Stimulated activated naive CD4-positive, alpha-beta T cell (primary cell): ENCODE measurements at places on chromosomes 16 and 17.

- DNase-seq: no peak
Measured at GRCh38 chr17:9132944-9133610, 111.8 kb downstream of the NTN1 start.

DNA sequence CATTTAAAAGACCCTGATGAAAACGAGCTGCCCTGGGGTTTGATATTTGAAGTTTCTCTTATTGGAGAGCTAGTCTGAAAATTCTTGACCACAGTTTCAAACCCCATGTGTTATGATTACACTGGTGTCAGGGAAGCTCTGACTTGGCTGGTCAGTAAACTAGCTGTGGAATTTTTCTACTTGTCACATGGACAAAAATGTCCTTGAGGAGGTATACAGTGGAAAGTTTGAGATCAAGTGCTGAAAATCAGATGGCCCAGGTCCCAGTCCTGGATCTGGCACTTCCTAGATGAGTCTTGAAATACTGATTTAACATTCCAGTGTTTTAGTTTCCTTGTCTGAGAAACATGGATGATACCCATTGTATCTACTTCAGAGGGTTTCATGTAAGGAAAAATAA is 30.7 kb upstream of the SOX9 start:
- DNase-seq: no peak

GRCh38 chr16:35713762-35714650 is 2254.6 kb downstream of the TP53TG3F start:
- DNase-seq: no peak

DNA sequence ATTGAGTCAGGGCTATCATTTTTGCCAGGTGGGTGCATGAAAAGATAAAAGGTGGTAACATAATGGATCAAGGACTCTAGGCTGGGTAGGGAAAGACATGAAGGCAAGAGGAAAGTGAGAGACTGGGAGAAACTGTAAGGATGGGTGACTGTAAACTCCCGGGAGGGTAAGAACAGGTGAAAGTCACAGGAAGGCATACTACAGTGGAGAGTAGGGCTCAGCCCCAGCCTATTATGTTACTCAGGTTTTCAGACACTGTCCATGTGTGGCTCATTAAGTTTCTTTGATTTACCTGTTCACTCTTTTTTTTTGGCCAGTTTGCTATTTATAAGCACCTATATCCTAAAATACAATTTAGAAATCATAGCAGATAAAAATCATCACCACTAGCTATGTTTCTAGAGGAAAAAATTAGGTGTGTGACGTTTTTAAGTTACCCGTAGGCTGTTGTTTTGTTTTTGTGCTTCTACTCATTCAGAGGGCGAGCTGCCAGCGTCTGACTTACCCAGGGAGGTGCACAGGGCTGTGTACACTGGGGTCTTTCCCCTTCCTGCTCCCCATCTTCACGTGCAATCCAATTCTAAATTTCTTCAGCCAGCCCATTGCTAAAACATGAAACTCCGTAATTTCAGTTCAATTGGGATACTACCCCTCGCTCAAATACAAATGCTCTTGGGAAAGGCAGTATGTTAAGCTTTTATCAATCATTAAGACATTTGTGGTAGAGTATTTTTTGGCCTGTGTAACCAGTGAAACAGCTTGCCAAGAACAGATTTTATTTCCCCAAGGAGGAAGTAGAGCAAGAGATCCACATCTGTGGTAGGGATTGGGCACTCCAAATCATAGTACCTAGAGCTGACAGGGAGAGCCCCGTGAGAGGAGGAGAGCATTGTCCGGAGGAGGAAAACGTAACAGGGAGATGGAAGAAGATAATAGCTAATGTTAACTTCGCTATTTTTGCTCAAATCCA is 21.7 kb upstream of the VWA3A start:
- no peak for DNase-seq

DNA sequence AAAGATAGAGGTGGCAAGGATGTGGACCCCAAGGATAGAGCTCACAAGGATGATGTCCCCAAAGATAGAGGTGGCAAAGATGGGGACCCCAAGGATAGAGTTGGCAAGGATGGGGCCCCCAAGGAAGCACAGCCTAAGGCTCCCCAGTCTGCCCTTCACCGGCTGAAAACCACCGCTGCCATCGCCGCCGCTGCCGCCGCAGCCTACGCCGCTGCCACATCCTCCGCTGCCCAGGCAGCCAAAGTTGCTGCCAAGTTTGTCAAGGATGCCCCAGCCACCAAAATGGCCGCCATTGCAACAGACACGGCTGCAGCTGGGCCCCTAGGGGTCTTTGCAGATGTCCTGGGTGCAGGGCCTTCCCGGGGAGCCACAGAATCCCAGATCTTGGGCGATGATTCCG is 19.9 kb downstream of the C16orf96 start:
- DNase-seq: no peak

GRCh38 chr16:1044460-1045309 is 27.9 kb upstream of the SSTR5 start:
- no peak for DNase-seq

DNA sequence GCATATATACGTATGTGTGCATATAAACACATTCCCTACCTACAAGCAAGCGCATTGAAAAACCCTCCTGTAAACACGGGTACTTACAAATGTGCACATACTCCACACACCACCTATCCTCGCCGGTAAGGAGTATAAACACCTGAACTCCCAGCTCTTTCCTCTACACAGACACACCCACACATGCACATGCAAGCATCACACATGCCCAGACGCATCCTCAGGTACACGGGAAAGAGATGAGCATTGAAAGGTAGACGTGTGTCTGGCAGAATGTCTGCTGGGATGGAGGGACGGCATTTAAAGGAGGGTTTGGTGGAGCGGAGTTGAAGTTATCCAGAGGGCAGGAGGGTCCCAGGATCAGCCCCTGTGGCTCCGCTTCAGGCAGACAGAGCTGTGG is 4.7 kb upstream of the SMTNL2 start:
- DNase-seq: no peak

- DNase-seq: no peak
Measured at GRCh38 chr16:23252310-23252709, 49.8 kb upstream of the SCNN1B start.

GRCh38 chr16:17606460-17606859 is 135.7 kb upstream of the XYLT1 start:
- DNase-seq: no peak

GRCh38 chr17:75241502-75241901 is 19.9 kb downstream of the GGA3 start:
- no peak for DNase-seq

GRCh38 chr17:63247706-63248105 is 198.4 kb downstream of the CYB561 start:
- DNase-seq: no peak

DNA sequence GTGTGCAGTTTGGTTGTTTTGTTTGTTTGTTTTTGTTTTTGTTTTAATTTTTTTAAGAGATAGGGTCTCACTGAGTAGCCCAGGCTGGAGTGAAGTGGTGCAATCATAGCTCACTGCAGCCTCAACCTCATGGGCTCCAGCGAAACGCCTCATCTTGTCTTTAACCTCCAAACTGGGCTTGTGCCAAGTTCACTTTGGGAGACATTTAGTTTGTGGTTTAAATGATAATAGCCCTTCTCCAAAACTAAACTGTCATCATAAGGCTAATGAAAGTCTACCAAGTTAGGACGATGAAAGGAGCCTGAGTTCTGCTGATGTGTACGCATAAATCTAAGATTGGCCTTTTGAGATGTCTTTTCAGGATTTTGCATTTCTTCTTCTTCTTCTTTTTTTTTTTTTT is 6.5 kb upstream of the CARD14 start:
- DNase-seq: no peak

DNA sequence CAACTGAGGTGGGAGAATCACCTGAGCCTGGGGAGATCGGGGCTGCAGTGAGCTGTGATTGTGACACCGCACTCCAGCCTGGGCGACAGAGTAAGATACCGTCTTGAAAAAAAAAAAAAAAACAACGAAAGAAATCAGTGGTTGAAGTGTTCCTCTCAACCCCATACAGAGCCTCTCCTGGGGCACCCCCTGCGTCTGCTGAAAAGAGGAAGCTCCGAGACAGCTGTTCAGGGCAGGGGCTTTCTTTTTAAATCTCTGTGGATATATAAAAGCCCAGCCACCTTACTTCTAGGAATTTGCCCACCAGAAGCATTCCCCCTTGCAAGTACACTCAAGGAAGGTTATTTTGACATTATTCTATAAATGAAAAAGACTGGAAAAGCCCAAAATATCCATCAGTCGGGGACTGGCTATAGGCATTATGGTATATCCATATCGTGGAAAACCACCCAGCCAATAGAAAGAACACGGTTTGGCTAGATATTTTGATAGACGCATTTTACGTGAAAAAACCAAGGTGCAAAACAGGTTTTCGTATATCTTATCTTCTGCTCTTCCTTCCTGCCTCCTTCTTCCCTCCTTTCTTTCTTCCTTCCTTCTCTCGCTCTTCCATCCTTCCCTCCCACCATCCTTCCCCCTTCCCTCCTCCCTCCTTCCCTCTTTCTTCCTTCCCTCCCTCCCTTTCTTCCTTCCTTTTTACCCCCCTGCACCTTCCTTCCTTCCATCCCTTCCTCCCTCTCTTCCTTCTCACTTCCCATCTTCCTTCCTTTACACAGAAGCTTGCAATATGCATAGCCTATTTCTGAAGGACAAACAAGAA is 9.2 kb upstream of the CCL22 start:
- DNase-seq: peak; percentile 11

DNA sequence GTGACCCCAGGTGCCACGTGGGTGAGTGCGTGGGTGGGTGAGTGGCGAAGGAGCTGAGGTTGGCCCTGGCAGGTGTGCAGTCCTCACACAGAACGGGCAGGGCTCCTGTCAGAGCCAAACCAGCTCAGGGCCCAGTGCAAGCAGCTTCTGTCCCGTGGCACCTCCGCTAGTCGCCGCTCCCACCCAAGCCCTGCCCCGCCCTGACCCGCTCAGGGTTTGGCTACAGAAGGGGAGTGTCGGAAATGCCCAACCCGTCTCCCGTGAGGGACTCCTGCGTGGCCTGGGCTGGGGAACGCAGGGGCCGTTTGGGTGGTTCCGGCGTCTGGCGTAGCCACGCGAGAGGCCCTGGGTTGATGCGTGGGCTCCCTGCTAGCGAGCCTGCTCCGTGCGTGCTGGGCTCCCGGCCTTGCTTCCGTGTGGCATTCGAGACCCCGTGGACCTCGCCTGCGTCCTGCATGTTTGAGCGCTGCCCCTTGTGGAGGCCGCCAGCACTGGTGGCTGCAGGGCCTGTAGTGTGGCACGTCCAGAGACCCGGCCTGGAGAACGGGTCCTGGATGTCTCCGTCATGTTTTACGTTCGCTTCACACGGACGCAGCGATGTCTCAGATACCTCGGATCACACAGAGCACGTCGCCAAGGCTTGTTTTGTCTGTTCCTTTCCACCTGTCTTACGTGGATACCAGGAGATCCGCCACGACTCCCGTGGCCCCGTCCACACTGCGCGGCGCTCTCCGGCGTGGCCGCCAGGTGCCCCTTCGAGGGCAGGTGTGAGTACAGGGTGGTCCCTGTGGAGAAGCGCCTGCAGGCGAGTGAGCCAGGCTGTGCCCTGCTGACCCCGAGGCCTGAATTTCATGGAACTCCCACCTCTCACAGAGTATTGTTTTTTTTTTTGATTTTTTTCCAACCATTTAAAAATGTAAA is 10.2 kb downstream of the CAPN15 start:
- no peak for DNase-seq

GRCh38 chr17:82881900-82882714 is 42.3 kb upstream of the ZNF750 start:
- DNase-seq: no peak

DNA sequence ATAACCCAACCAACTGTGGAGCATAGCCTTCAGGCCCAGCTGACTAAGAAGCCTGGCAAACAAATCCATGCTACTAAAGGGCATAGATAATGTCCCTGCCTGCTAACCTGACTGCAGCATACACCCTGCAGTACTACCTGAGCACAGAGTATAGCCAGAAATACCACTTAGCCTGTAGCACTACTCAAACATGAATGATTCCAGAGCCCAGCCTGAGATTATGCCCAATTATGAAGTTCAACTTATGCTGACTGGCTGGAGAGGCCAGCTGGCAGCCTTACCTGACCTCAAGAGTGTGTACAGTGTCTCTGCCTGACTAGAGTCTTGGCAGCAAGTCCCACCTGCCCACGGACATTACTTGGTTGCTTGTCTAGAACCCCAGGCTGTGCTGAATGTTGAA is 1265.3 kb downstream of the CDH11 start:
- no peak for DNase-seq

- DNase-seq: no peak
Measured at GRCh38 chr16:31127182-31127581, 8.3 kb downstream of the PRSS8 start.

DNA sequence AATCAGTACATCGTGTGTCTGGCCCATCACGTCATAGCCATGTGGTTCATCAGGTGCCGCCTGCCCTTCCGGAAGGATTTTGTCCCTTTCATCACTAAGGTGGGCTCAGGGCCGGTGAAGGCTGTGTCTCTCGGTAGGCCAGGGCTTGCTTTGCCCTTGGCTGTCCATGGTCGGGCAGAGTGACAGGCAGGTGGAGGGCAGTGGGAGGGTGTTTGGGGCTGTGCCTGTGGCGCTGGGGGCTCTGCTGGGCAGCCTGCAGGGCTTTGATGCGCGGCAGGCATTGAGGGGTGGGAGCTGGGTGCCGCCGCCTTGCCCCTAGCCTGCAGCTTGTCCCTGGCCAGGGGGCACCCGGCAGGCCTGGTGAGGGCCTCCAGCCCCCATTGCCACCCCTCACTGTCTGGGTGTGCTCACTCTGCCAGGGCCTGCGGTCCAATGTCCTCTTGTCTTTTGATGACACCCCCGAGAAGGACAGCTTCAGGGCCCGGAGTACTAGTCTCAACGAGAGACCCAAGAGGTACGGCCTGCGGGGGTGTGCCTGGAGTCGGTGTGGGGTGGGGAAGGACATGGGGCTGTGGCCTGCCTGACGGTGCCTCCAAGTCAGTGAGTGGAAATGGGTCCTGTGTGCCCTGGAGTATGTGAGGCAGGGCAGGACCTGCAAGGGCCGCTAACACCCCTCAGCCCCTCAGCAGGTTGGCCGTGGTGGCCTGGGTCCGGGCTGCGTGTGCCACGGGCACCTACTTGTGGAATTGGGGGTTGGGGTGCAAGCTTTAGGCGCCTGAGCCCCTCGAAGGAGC is 28.5 kb downstream of the TSC2 start:
- DNase-seq: no peak

DNA sequence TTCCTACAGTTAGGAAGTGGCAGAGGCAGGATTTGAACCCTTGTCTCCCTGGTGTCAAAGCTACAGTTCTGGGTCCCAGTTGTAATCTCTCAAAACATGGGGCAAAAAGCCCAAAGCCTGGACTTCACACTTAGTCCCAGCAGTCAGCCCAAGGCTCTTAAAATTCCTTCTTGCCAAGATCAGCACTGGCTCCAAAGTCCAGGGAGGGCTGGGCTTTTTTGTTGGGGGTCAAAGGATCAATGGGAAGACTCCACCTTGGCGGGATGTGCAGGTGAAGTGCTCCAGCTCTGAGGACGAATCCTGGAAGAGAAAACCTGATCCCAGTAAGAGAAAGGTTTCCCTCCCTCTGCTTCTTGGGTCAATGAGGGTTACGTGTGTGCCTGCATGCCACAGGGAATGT is 195.5 kb downstream of the HAPSTR1 start:
- no peak for DNase-seq

GRCh38 chr17:74134991-74135390 is 68.5 kb upstream of the RPL38 start:
- DNase-seq: no peak
